ENCODE measurements at places on chromosomes 4 and X.

GRCh38 chr4:145583191-145584055 lies 35.8 kb upstream of the MMAA start:
- DNase-seq: no peak

- no peak for DNase-seq
Measured at GRCh38 chrX:16853537-16853936, 16.6 kb downstream of the RBBP7 start.

DNA sequence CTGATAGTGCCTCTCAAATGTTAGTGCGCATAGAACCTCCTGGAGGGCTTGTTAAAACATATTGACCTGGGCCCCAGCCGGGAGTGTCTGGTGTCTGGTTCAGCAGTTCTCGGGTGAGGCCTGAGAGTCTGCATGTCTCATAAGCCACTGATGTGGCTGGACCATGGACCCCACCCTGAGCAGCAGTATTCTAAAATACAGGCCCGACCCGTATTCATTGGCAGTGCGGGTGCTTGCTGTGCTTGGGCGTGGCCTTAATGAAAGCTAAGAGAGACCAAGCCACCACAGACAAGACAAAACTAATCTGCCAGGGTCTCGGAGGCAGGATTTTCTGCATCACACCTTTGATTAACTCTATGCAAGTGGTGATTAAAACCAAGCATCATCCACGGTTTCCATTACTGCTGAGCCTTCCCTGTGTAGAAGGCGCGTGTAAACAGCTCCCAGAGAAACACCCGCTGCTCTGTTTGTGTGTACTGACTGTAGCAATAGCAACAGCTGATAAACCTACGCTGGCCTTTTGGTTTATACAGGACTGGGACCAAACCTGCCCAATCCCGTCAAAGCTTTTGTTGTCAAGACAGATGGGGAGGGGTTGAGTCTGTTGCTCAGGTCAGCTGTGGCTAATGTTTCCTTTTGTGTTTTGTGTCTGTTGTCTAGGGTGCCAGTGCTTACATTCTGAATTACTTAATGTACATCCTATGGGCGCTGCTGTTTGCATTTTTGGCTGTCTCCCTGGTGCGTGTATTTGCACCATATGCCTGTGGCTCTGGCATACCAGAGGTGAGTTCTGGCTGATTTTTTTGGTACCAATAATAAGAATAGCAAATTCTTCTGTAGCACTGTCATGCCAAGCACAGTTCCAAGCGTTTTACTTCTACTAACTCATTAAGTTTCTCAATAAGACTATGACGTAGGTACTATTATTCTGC lies 40.8 kb downstream of the CLCN4 start:
- DNase-seq: no peak

DNA sequence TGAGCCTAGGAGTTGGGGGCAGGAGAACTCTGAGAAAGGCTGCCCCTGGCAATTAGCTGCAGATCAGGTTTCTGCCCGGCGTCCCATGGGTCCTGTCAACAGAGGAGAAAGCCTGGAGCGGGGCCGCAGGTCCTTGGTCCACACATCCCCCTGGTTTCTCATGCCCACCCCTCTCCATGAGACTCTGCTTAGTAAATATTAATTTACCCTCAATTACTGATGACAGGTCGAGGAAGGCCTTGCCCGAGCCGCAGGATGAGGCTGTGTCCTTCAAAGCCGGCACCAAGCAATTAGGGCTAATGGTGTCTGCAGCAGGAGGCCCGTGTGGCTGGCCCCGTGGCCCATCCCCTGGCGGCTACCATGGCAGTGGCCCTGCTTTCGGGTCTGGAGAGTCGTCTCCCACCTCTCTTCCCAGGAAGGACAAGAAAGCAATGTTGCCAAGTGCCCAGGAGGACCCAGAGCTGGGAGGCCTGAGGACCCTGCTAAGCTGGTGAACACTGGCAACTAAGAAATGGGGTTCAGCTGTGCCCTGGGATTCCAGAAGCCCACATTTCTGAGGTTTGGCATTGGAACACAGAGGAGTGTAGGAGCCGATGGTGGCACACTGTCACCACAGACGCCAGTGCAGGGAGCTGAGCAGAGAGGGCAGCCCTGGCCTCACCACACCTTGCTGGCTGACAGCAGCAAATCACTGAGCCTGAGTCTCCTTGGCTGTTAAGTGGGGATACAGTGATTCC lies 114.6 kb downstream of the CPZ start:
- DNase-seq: no peak

GRCh38 chrX:79094075-79094832 lies 50.2 kb upstream of the GPR174 start:
- no peak for DNase-seq

DNA sequence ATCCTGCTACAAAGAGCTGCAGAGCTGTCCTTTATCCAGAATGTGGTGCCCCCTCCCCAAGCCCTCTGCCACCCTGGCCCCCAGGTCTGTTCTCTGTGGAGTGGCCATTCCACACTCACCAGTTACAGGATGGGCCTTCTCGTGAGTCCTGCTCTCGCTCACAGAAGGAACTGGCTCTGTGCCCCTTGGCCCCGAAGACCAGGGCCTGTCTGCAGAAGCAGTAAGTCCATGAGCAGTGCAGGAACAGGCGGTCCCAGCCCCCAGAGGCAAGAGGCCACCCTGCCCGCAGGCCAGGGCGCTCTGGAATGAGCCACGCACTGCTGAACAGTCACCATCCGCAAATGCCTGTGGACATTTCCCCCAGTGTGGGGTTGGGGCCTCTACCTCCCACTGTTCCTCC lies 92.2 kb downstream of the DCTD start:
- no peak for DNase-seq

DNA sequence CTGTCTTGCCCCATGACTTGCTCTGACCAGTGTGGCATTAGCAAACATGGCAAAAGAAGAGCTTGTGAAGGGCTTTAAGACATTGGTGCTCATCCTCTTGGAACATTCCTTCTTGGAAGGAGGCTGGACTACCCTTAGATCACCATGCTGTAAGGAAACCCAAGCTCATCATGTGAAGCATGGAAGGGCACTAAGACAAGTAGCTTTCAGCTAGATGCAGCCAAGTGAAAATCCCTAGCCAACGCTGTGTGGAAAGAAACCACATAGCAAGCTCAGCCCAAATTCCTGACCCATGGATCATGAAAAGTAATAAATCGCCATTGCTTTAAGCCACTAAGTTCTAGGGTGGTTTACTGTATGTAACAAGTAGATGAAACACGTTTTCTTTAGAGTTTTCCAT lies 12.4 kb upstream of the PACRGL start:
- DNase-seq: no peak

- no peak for DNase-seq
Measured at GRCh38 chrX:11704725-11705495, 39.2 kb upstream of the ARHGAP6 start.

DNA sequence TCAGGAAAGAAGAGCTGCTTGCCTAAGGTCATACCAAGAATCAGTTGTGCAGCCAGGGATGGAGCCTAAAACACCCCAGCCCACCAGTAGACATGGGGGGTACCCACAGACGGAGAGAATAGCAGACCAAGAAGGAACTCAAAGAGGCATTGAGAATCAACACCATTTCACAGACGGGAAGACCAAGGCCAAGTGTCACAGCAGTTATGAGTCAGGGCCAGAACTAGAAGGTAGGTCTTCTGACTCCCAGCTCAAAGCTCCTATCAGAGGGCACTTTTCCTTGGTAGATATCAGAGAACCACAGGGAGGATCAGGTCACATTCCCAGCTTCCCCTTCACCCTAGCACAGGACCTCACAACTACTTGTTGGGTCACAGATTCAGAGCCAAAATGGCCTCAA lies 14.5 kb downstream of the OTUD5 start:
- no peak for DNase-seq

GRCh38 chrX:74536832-74537371 lies 77.5 kb downstream of the RLIM start:
- no peak for DNase-seq

- no peak for DNase-seq
Measured at GRCh38 chr4:123741906-123742305, 345.3 kb downstream of the SPRY1 start.

GRCh38 chr4:59553721-59554091 lies 1646.4 kb upstream of the ADGRL3 start:
- DNase-seq: no peak

DNA sequence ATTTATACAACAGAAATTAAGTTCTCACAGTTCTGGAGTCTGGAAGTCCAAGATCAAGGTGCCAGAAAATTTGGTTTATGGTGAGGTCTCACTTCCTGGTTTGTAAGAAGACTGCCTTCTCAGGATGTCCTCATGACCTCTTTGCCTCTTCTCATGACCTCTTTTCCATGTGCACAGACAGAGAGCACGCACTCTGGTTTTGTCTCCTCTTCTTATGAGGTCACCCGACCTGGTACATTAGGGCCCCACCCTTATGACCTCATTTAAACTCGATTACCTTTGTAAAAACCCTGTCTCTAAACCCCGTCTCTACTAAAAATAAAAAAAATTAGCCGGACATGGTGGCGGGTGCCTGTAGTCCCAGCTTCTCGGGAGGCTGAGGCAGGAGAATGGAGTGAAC lies 155.9 kb downstream of the KIT start:
- DNase-seq: peak; percentile 28

DNA sequence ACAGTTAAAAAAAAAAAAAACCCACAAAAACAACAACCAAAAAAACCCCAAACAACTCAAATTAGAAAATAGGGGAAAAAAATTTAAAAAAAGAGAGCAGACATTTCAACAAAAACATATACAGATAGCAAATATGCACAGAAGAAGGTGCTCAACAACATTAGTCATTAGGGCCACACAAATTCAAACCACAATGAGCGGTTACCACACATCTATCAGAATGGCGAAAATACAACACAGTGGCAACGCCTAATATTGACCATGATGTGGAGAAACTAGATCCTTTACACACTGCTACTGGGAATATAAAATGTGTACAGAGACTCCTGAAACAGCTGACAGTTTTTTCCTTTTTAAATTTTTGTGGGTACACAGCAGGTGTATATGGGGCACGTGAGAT lies 19.4 kb downstream of the LYAR start:
- DNase-seq: peak; percentile 8

DNA sequence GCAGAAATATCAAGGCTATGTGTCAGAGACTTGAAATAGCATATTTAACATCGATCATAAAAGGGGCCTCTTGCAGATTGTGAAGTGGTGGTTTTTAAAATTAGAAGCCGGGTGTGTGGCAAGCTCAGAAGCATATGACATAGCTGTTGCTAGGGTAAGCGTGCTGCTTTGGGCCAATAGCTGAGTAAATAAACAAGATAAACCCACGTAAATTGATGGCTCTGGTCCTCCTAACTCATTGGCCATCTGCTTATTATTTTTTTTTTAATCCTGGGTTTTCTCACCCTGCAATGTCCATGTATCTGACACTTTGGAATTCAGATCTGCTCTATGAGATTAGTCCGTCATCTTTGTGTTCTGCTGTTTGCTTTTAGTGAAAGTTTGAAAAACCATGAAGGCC lies 32.6 kb upstream of the STOX2 start:
- DNase-seq: peak; percentile 34

- DNase-seq: no peak
Measured at GRCh38 chr4:137738375-137738990, 206.2 kb upstream of the PCDH18 start.

- DNase-seq: no peak
Measured at GRCh38 chrX:70016513-70016912, 33.2 kb downstream of the AWAT2 start.

- DNase-seq: no peak
Measured at GRCh38 chr4:147749811-147750321, 18.0 kb downstream of the ARHGAP10 start.

- no peak for DNase-seq
Measured at GRCh38 chrX:27890611-27891010, 82.8 kb downstream of the MAGEB10 start.

GRCh38 chr4:39446842-39447573 lies 11.7 kb downstream of the RPL9 start:
- no peak for DNase-seq

DNA sequence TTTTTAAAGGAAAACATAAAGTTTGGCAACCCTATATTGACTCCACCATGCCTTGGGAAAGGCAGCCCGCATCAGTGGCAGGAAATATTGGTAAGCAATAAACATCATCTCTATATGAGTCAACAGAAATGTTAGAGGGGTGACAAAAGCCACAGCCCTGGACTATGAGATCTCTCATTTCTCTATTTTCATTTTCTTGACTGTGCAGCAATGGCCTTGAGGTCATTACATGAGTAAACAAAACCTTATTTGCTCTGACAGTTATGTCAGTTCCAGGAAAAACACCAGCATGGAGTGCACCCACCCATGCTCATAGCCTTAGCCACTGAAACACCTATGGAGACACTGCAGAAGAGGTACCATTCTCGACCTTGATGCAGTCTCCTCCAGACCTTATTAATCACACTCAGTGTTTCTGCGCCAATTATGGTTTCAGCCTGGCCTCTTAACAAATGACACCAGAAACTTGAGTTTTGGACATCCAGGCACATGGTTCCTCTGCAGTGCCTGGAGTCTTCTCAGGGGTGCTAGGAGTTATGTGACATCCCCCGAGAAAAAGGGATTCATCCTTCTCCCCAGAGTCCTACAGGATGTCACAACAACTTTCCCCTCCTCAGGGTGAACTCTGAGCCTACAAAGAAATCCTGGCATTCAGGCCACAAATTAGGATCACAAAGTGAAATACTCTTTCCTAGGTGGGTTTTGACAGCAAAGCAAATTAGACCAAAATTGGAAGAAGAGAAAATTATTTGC lies 16.0 kb upstream of the HPGD start:
- DNase-seq: peak; percentile 70

DNA sequence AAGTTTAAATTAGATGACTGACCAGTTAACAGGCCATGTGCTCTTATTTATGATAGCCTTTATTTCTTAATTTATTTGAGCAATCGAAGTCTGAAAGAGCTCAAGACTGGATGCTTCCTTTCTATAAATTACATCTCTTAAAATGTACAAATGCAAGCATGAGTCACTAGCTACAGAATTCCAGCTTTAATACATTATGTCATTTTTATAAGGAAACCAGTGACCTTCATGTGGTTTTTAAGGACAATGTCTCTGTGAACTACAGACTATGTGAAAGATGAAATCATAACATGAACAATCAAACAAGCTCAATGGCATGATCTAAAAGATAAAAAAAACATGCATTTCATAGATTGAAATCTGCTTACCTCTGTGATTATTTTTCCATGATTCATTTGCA lies 15.4 kb downstream of the HTR2C start:
- no peak for DNase-seq

GRCh38 chr4:165814256-165815020 lies 58.6 kb upstream of the TLL1 start:
- no peak for DNase-seq

DNA sequence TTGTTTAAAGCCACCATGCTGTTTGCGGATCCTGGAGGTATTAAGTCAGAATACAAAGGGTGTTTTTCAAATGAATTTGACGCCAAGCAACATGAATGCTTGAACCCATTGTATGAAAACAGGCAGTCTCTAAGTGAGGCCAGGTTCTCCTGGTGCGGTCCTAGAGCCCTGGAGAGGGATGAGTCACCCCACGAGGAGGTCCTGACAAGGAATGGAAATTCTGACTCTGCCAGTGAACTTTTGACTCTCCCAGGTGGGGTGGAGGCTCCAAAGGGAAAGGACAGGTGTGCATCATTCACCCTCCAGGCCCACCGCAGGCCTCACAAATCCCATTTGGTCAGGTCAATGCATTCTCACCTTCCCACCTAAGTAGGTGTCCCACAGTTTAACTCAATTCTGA lies 1.5 kb downstream of the TRIM2 start:
- no peak for DNase-seq

- DNase-seq: no peak
Measured at GRCh38 chrX:54043056-54043455, 1.2 kb downstream of the PHF8 start.

All from MV-4-11 (cell line).